Pancreas (tissue), 10 donors: ENCODE measurements at places on chromosomes 11 and 22. TPM values are rescaled to one million over a fixed set of nuclear protein-coding genes. Genes with fewer than 3 reads are reported as not detected.

DNA sequence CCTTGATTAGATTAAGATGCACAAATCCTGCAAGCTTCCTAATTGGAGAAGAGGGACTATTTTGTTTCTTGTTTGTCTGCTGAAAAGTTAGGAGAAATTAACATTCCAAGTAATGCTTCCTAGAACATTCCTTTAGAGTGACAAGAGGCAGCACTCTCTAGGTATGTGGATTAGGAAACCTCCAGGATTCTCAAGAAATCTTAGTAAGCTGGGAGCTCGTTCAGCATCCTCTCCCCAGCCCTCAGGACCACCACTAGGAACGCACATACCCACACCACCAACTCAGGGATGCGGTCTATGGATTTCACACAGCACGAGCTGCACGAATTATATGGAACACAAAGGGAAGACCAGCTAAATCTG, 52.9 kb downstream of the NCAPD3 start:
- no peaks in the 10 kb centered on the region for H3K27me3 ChIP-seq
- DNase-seq: no peak
- H3K27ac ChIP-seq: no peak overlapping the region
- H3K36me3 ChIP-seq: peaks cover 7% of the 10 kb centered on the region
- no peaks in the 10 kb centered on the region for H3K4me1 ChIP-seq
- H3K4me3 ChIP-seq: no peak overlapping the region

- no peaks in the 10 kb centered on the region for H3K27me3 ChIP-seq
- H3K27ac ChIP-seq: no peak overlapping the region
- H3K4me3 ChIP-seq: no peak overlapping the region
Observed at GRCh38 chr11:21552911-21553310, 640.0 kb upstream of the ANO5 start.

- H3K27ac ChIP-seq: no peak overlapping the region
- DNase-seq: no peak
- H3K36me3 ChIP-seq: no peaks in the 10 kb centered on the region
- H3K4me3 ChIP-seq: no peak overlapping the region
- H3K27me3 ChIP-seq: no peaks in the 10 kb centered on the region
Observed at GRCh38 chr11:110134110-110134509, 40.9 kb downstream of the ZC3H12C start.

DNA sequence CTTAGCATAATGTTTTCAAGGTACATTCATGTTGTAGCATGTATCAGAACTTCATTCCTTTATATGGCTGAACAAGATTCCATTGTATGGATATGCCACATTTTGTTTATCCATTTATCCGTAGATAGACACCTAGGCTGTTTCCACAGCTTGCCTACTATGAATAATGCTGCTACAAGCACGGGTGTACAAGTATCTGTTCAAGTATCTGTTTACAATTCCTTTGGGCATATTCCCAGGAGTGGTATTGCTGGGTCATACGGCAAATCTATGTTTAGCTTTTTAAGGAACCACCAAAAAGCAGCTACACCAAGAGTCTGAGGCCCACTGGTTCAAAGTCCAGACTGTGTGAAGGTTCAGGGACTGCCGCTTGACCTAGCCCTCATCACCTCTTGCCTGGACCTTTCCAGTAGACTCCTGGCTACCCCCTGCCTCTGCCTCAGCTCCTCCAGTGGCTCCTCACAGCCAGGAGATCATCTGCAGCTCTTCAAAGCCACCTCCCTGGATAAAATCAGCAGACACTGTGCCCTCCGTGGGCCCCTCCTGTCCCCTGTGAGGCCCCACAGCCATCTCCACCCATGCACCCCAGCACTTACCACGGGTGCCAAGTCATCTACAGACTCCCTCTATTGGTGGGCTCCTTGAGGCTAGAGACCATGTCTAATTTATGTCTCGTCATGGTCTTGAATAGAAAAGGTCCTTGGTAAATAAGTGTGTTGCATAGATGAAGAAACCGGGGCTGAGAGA, 160.3 kb downstream of the MN1 start:
- DNase-seq: no peak
- no peaks in the 10 kb centered on the region for H3K27me3 ChIP-seq
- H3K4me3 ChIP-seq: no peak overlapping the region
- no peaks in the 10 kb centered on the region for H3K4me1 ChIP-seq
- H3K36me3 ChIP-seq: no peaks in the 10 kb centered on the region

- H3K27ac ChIP-seq: no peak overlapping the region
- H3K4me1 ChIP-seq: no peaks in the 10 kb centered on the region
- H3K4me3 ChIP-seq: no peak overlapping the region
- DNase-seq: no peak
- no peaks in the 10 kb centered on the region for H3K27me3 ChIP-seq
- H3K36me3 ChIP-seq: no peaks in the 10 kb centered on the region
Observed at GRCh38 chr11:44766972-44767278, 40.2 kb downstream of the TSPAN18 start.

- DNase-seq: no peak
- no peaks in the 10 kb centered on the region for H3K27me3 ChIP-seq
- H3K4me1 ChIP-seq: no peaks in the 10 kb centered on the region
- no peaks in the 10 kb centered on the region for H3K36me3 ChIP-seq
- no peak overlapping the region for H3K4me3 ChIP-seq
Observed at GRCh38 chr11:1343391-1344055, 34.1 kb upstream of the TOLLIP start.

GRCh38 chr22:29867260-29867659, 15.7 kb upstream of the MTMR3 start:
- H3K4me1 ChIP-seq: no peaks in the 10 kb centered on the region
- H3K27me3 ChIP-seq: no peaks in the 10 kb centered on the region
- no peak overlapping the region for H3K27ac ChIP-seq
- H3K4me3 ChIP-seq: no peak overlapping the region
- no peaks in the 10 kb centered on the region for H3K36me3 ChIP-seq

DNA sequence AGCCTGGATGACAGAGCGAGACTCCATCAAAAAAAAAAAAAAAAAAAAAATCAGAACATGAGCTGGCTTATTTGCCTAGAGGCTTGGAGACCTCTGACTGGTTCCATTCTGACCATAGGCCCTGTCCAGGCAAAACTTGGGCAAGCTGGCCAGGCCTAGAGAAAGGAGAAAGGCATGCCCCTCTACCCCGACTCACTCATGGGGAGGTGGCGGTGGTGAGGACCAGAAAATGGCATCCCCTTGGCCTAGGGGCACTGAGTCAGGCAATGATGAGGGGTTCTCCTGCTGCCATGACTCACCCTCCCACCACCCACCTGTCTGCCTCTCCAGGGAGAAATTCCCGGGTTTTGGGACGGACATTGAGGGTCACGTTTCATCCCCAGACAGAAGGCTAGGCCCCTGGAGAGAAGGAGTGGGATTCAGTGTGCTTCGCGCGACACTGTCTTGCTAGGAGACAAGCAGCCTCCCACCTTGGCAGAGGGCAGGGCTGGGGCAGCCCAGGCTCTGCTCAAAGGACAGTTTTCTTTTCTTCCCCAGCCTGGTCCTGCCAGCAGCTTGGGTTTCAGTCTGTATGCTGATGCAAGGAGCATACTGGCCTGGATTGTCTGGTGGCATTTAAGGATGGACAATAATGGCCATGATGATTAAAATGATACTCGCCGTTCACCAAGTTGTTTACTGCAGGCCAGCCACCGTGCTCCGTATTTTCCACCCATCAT, 17.2 kb downstream of the TOB2 start:
- DNase-seq: no peak
- H3K27me3 ChIP-seq: no peaks in the 10 kb centered on the region
- no peak overlapping the region for H3K27ac ChIP-seq

Gene OR51M1
- total RNA-seq: not detected

GRCh38 chr11:9636691-9637090, 27.2 kb upstream of the SWAP70 start:
- H3K4me3 ChIP-seq: no peak overlapping the region
- DNase-seq: no peak
- H3K27ac ChIP-seq: no peak overlapping the region
- H3K4me1 ChIP-seq: no peaks in the 10 kb centered on the region
- no peaks in the 10 kb centered on the region for H3K36me3 ChIP-seq

Gene MS4A3
- total RNA-seq: not detected

GRCh38 chr11:68076371-68077042, 37.7 kb downstream of the TCIRG1 start:
- no peaks in the 10 kb centered on the region for H3K27me3 ChIP-seq
- H3K4me1 ChIP-seq: peaks cover 12% of the 10 kb centered on the region
- H3K36me3 ChIP-seq: peaks cover 11% of the 10 kb centered on the region
- H3K4me3 ChIP-seq: no peak overlapping the region
- H3K27ac ChIP-seq: no peak overlapping the region
- DNase-seq: no peak

Gene TTC17
- total RNA-seq: 48.5 TPM

Gene SPI1
- total RNA-seq: 24.2 TPM

- peak overlapping the region; percentile 73 for H3K27ac ChIP-seq
- no peak overlapping the region for H3K4me3 ChIP-seq
- H3K4me1 ChIP-seq: no peaks in the 10 kb centered on the region
- DNase-seq: no peak
Observed at GRCh38 chr11:35041070-35041554, 97.9 kb upstream of the CD44 start.

Gene APOBEC3B
- total RNA-seq: 1.0 TPM

- H3K27me3 ChIP-seq: no peaks in the 10 kb centered on the region
- no peak for DNase-seq
- H3K4me1 ChIP-seq: no peaks in the 10 kb centered on the region
- H3K27ac ChIP-seq: no peak overlapping the region
Observed at GRCh38 chr11:22581354-22582150, 44.1 kb downstream of the FANCF start.

DNA sequence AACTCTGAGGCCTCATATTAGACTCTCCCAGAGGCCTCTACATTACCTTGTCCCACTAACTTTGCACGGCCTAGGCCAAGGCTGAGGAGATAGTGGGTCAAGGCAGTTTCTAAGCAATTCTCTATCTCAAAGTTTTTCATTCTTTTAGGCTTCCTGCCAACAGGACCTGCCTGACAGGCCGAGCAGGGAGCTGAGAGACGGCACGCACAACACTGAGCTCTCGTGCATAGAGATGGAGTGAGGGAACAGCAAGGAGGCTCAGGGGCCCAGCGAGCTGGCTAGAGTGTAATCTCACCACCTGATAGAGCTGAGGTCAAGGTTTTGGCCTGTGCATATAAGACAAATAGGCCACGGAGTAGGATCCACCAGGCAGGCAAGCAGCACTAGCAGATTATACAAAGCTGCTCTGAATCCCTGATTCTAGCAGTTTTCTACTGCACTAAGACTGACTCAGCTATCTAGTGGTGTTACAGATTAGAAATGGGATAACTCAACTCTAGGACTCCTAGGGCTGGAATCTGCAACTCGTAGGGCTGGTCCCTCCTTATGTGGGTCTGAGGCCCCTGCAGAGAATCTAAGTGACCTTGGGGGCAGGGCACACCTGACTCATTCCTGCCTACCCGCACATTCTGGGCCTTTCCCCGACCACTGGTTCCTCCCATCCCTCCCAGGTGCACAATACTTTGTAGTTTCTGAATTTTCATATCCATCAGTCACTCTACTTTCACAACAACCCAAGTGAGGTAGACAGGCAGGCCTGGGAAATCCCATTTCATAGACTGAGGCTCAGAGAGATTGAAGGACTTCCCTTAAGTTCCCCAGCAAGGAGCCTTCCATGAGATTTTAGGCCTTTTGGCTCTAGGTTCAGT, 1.7 kb downstream of the CYB5R2 start:
- H3K4me1 ChIP-seq: peaks cover 10% of the 10 kb centered on the region
- no peak overlapping the region for H3K4me3 ChIP-seq
- H3K36me3 ChIP-seq: no peaks in the 10 kb centered on the region
- no peak overlapping the region for H3K27ac ChIP-seq
- no peaks in the 10 kb centered on the region for H3K27me3 ChIP-seq

Gene P2RY6
- 0.25 TPM for total RNA-seq

GRCh38 chr11:62370743-62371440, 33.6 kb downstream of the ASRGL1 start:
- no peaks in the 10 kb centered on the region for H3K27me3 ChIP-seq
- H3K4me3 ChIP-seq: no peak overlapping the region
- peak overlapping the region; percentile 58 for H3K27ac ChIP-seq

Gene FKBP2
- total RNA-seq: 60.2 TPM

DNA sequence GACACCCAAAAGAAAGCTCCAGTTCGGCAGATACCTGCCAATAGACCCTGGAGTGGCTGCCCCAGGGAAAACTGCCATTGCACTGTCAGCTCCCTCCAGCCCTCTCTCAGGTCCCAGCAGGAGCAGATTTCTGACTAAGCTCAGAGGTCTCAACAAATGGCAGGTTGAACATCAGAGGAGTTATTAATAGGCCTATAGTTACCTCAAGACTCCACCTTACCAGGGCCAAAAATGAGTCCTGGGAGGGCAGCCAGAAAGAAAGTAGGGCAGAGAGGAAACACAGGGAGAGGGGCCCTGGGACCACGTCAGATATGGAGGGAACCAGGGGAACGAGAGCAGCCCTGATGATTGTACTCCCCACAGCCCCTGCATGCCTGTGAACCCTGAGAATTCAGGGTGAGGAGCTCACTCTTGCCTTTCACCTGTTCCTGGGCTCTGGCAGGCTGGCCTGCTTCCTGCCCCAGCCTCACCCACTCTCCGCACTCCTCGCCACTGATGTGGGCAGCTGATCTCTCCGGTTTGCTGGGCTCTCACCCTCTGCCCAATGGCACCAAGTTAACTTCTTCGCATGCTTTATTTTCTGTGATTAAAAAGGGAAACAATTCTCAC, 4.3 kb upstream of the RGL4 start:
- H3K27ac ChIP-seq: no peak overlapping the region
- H3K27me3 ChIP-seq: no peaks in the 10 kb centered on the region
- H3K4me3 ChIP-seq: no peak overlapping the region
- DNase-seq: peak; percentile 23
- no peaks in the 10 kb centered on the region for H3K4me1 ChIP-seq

GRCh38 chr11:81072273-81072672, 1631.4 kb upstream of the TENM4 start:
- no peak for DNase-seq
- H3K4me3 ChIP-seq: no peak overlapping the region
- no peak overlapping the region for H3K27ac ChIP-seq
- H3K4me1 ChIP-seq: no peaks in the 10 kb centered on the region
- H3K27me3 ChIP-seq: no peaks in the 10 kb centered on the region
- H3K36me3 ChIP-seq: no peaks in the 10 kb centered on the region

Gene PHLDA2
- 9.0 TPM for total RNA-seq

Gene MGAT3
- total RNA-seq: 2.4 TPM
